ENCODE measurements at places on chromosomes 6 and 20. TPM values are rescaled to one million over a fixed set of nuclear protein-coding genes. Genes with fewer than 3 reads are reported as not detected.

The PRRT1 gene
- 2.9 TPM for total RNA-seq

The SLC22A1 gene
- 4.5 TPM for total RNA-seq

The NOTCH4 gene
- 4.7 TPM for total RNA-seq

The SLC32A1 gene
- total RNA-seq = not detected

The LST1 gene
- total RNA-seq = not detected

The GZF1 gene
- 4.5 TPM for total RNA-seq

The ZNF341 gene
- total RNA-seq = 10.2 TPM

The C20orf144 gene
- 0.45 TPM for total RNA-seq

The PLA2G7 gene
- 2.1 TPM for total RNA-seq

The ZNF451 gene
- total RNA-seq = 61.7 TPM

- no peaks in the 10 kb centered on the region for H3K4me1 ChIP-seq
- no peaks in the 10 kb centered on the region for H3K36me3 ChIP-seq
- peaks cover 63% of the 10 kb centered on the region for H3K27me3 ChIP-seq
- DNase-seq = no peak
Observed at GRCh38 chr20:52303281-52303950, 111.8 kb upstream of the ZFP64 start.

- no peak overlapping the region for H3K4me3 ChIP-seq
- no peaks in the 10 kb centered on the region for H3K27me3 ChIP-seq
- no peak for DNase-seq
- no peaks in the 10 kb centered on the region for H3K36me3 ChIP-seq
- H3K27ac ChIP-seq = no peak overlapping the region
- H3K4me1 ChIP-seq = no peaks in the 10 kb centered on the region
Observed at GRCh38 chr6:143127941-143128680, 67.4 kb downstream of the AIG1 start.

GRCh38 chr20:43941476-43942200 is 27.0 kb downstream of the TOX2 start:
- H3K27ac ChIP-seq = no peak overlapping the region
- peaks cover 5% of the 10 kb centered on the region for H3K36me3 ChIP-seq

- H3K36me3 ChIP-seq = peaks cover 63% of the 10 kb centered on the region
- no peak for DNase-seq
- H3K27me3 ChIP-seq = no peaks in the 10 kb centered on the region
- no peak overlapping the region for H3K27ac ChIP-seq
- H3K4me3 ChIP-seq = no peak overlapping the region
Observed at GRCh38 chr20:34369265-34369664, 6.2 kb downstream of the ITCH start.

- H3K4me1 ChIP-seq = peaks cover 18% of the 10 kb centered on the region
- DNase-seq = no peak
- peaks cover 5% of the 10 kb centered on the region for H3K36me3 ChIP-seq
Observed at GRCh38 chr20:57586943-57587277, 26.0 kb downstream of the PCK1 start.

- H3K4me3 ChIP-seq = no peak overlapping the region
- H3K27me3 ChIP-seq = no peaks in the 10 kb centered on the region
- peaks cover 8% of the 10 kb centered on the region for H3K36me3 ChIP-seq
Observed at GRCh38 chr20:31858760-31859083, 11.6 kb downstream of the DUSP15 start.

GRCh38 chr6:147117580-147117979 is 86.6 kb upstream of the STXBP5 start:
- H3K27me3 ChIP-seq = no peaks in the 10 kb centered on the region
- H3K27ac ChIP-seq = no peak overlapping the region
- no peak overlapping the region for H3K4me3 ChIP-seq
- H3K36me3 ChIP-seq = no peaks in the 10 kb centered on the region

- no peaks in the 10 kb centered on the region for H3K36me3 ChIP-seq
- no peak overlapping the region for H3K27ac ChIP-seq
- no peaks in the 10 kb centered on the region for H3K4me1 ChIP-seq
- no peak for DNase-seq
- H3K4me3 ChIP-seq = no peak overlapping the region
- H3K27me3 ChIP-seq = peaks cover 47% of the 10 kb centered on the region
Observed at GRCh38 chr6:159415540-159415939, 246.3 kb downstream of the FNDC1 start.

DNA sequence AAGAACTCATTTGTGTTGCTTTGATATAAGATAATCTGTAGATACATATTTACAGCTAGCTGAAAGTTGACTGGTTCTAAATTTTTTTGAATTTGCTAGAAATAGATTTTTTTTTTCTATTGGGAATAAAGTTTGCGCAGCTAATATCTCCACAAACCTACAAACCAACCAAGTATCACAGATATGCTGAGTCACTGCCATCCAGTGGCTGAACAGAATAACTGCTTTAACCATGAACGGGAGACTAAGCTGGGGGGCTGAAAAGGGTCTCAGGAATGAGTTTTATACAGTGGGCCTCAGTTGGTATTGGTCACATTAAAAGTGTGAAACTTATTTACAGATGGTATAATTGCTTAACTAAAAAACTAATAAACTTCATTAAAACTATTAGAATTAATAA is 326.7 kb upstream of the CNR1 start:
- H3K27ac ChIP-seq = no peak overlapping the region
- H3K4me1 ChIP-seq = no peaks in the 10 kb centered on the region
- H3K27me3 ChIP-seq = no peaks in the 10 kb centered on the region
- H3K36me3 ChIP-seq = no peaks in the 10 kb centered on the region

GRCh38 chr6:138245751-138246150 is 27.5 kb upstream of the PBOV1 start:
- no peaks in the 10 kb centered on the region for H3K27me3 ChIP-seq
- peaks cover 9% of the 10 kb centered on the region for H3K4me1 ChIP-seq
- no peak overlapping the region for H3K4me3 ChIP-seq
- H3K27ac ChIP-seq = no peak overlapping the region
- H3K36me3 ChIP-seq = no peaks in the 10 kb centered on the region

GRCh38 chr6:54307439-54307910 is 766 bp upstream of the TINAG start:
- H3K4me1 ChIP-seq = peaks cover 17% of the 10 kb centered on the region
- H3K4me3 ChIP-seq = no peak overlapping the region
- H3K27ac ChIP-seq = no peak overlapping the region
- H3K36me3 ChIP-seq = peaks cover 39% of the 10 kb centered on the region
- no peaks in the 10 kb centered on the region for H3K27me3 ChIP-seq

- no peaks in the 10 kb centered on the region for H3K4me1 ChIP-seq
- DNase-seq = no peak
- H3K27me3 ChIP-seq = no peaks in the 10 kb centered on the region
- no peak overlapping the region for H3K4me3 ChIP-seq
Observed at GRCh38 chr20:16066571-16066970, 506.7 kb downstream of the KIF16B start.

GRCh38 chr6:30824698-30825097 is 59.6 kb upstream of the DDR1 start:
- peaks cover 68% of the 10 kb centered on the region for H3K4me1 ChIP-seq
- H3K27ac ChIP-seq = no peak overlapping the region
- H3K27me3 ChIP-seq = no peaks in the 10 kb centered on the region

DNA sequence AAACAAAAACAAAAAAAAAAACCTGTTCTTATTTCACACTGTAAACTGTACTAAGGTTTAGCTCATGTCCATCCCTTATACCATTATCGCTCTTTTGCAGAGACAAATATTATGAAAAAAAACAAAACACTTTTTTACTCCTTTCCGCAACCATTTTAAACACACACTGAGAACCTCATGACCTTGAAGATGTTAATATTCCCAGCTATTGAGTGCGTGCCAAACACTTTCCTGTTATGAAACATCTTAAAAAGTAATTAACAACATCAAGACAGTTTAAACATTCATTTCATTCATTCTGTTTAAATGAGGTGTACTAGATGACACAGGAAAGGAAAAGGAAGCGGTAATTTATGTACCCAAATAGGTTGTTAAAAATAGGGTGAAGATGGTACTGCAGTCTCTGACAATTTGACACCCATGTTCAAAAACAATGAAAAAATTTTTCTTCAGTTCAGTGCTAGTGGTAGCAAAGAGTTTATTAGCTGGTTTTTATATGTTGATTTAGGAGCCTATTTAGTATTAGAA is 3.9 kb upstream of the ARHGAP18 start:
- H3K4me3 ChIP-seq = no peak overlapping the region
- H3K4me1 ChIP-seq = peaks cover 19% of the 10 kb centered on the region
- no peaks in the 10 kb centered on the region for H3K27me3 ChIP-seq
- H3K27ac ChIP-seq = no peak overlapping the region
- H3K36me3 ChIP-seq = peaks cover 20% of the 10 kb centered on the region
- DNase-seq = no peak

DNA sequence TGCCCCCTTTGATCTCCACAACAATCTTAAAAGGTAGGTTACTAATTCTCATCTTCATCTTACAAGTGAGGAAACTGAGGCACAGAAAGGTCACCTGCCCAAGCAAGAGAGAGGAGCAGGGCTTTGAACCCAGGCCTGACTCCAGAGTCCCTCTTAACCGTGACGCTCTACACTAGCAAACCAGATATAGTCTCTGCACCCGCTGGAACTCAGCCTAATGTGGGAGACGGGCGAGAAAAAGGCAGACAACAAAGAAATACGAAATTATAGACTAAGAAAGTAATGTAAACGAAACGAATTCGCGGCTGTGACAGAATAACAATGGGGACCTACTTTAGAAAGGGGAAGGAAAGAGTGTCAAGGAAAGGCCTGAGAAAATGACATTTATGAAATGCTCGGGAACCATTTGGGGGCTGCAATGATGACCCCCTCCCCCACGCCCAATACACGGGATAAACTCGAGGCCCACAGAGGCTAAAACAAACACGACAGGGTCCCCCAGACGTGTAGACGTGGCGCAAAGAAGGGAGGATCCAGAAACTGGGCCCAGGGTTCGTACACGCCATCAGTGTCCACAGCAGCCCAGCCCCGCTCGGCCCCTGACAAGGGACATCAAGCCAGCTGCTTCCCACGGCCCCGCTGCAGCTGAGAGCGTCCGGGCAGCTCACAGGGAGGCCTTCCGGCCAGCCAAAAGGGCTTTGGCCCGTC is 637 bp downstream of the TRPC4AP start:
- H3K4me1 ChIP-seq = peaks cover 34% of the 10 kb centered on the region
- H3K36me3 ChIP-seq = peaks cover 31% of the 10 kb centered on the region
- H3K27ac ChIP-seq = peak overlapping the region; percentile 93
- peak; percentile 14 for DNase-seq
- peak overlapping the region; percentile 75 for H3K4me3 ChIP-seq

DNA sequence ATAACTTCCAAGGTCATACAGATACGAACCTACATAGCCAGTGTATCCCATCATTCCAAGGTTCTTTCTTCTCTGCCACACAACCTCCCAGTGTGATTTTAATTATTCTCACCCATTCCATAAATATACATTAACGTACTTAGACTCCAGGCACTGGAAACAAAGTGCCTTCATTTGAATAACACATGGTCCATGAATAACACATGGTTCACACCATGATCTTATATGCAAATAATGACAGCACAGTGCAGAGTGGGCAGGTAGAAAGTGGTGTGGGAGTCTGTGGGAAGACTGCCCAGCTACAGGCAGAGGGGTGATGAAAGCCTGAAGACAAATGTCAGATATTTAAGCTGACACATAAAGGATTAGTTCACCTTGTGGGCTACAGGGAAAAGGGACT is 425.2 kb downstream of the HACE1 start:
- no peak for DNase-seq
- H3K27me3 ChIP-seq = no peaks in the 10 kb centered on the region
- H3K4me1 ChIP-seq = no peaks in the 10 kb centered on the region
- no peak overlapping the region for H3K4me3 ChIP-seq
- H3K27ac ChIP-seq = no peak overlapping the region
- no peaks in the 10 kb centered on the region for H3K36me3 ChIP-seq

DNA sequence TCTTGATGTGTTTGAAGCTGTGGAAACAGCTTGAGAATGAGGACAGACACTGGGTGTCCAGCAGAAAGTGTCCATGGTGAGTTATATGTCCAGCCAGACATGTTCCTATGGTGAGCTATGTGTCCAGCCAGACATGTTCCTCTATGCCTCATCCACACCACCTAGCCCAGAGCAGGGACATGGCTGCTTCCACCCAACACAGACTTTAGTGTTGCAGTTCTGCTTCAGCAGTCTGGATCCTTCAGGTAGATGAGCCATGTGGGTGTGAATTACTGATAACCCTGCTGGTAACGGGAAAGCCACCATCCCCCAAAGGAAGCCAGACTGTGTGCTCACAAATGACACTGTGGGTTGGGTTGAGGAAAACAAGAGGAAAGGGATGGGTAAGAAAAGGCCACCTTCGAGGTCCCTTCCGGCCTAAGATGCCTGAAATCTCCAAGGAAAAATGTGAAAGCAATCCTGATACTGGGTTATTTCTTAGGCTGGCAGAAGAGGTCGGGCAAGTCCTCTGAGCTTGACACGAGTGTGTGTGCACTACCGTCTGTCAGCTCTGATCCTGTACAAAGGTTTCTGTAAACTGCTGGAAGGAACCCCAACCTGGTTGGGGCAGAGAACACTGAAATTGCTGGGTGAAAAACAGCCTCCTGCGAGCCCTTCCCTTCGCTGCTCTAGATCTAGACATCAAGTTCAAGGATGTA is 77.8 kb downstream of the NINL start:
- DNase-seq = no peak
- H3K27ac ChIP-seq = no peak overlapping the region
- no peak overlapping the region for H3K4me3 ChIP-seq

DNA sequence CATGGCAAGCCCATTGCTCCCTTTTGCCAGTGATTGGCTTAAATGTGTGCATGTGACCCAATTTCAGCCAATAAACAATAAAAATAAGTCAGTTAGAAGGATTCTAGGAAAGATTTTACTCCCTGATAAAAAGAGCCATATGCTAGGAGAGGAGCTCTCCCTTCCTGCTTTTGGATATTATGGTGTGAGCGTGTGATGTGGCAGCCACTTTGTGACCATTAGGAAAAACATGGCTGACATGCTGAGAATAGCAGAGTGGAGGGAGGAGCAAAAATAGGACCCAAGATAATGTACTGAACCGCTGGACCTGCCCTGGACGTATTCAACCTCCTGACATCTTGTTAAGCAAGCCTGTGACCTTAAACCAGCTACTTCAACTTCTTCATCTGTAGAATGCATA is 160.6 kb upstream of the MLN start:
- peaks cover 94% of the 10 kb centered on the region for H3K27me3 ChIP-seq
- no peaks in the 10 kb centered on the region for H3K4me1 ChIP-seq
- no peaks in the 10 kb centered on the region for H3K36me3 ChIP-seq
- no peak overlapping the region for H3K4me3 ChIP-seq
- DNase-seq = no peak
- H3K27ac ChIP-seq = no peak overlapping the region

Data from Calu3 (cell line).